ENCODE measurements at places on chromosomes 1 and 21.
A peak's percentile ranks its signal among the peaks of the same experiment; 100 is the strongest.

- no peak for DNase-seq
These were observed 8.0 kb upstream of the RLF start for GRCh38 chr1:40153073-40153770.

DNA sequence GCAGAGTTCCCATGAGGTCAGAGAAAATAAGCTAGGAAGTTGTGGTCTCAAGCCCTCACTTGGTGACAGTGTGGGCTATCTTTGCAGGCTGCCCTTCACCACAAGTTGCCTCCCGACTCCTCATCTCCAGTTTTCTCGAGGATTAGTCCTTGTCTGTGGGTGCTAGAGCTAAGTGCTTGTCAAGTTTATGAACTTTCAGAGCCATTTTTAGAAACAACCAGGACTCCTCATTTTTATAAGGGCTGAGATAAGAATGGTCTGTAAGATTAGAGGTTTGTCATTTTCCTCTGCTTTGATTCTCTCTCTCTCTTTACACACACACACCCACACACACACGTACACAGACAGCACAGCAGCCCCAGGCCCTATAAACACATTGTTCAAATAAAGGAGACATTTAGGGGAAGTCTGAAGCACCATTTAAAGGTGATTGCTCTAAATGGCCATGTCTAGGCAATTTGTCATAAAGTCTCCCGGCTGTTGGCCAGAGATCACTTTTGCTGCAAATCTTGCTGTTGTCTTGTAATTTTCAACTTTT lies 127.2 kb downstream of the LACTBL1 start:
- no peak for DNase-seq

DNA sequence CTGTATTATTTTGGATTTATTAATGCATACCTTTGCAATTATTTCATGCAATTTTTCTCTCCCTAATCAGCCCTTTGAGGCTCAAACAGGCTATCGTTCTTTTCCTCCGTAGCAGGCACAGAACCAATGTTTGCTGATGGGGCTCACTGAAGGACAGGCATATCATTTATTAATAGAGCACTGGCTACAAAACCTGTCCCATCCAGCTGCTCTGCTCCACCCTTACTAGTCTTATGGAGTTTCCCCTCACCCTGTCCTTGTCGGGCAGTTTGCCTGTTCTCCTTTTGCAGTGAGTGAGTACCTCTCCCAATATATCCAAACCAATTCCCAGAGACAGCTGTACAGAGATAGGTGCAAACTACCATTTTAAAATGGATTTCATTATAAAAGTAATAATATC lies 16.6 kb upstream of the FCAMR start:
- no peak for DNase-seq

DNA sequence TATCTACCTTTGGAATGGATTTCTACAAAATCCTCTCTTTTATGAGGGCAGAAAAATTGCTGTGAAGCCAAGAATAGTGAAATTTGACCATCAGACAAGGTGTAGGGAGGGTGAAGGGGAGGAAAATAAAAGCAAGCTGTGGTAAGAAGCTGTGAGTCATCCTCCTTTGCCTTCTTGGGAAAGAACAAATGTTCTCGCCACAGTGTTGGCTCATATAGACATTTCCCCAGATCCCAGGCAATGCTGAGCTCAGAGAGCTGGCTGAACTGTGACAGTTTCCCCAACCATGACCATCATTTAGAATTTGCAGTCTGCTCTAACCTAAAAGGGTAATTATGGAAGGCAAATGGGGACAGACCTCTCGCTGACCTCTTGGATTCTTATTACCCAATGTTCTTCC lies 235.4 kb downstream of the PBX1 start:
- no peak for DNase-seq

DNA sequence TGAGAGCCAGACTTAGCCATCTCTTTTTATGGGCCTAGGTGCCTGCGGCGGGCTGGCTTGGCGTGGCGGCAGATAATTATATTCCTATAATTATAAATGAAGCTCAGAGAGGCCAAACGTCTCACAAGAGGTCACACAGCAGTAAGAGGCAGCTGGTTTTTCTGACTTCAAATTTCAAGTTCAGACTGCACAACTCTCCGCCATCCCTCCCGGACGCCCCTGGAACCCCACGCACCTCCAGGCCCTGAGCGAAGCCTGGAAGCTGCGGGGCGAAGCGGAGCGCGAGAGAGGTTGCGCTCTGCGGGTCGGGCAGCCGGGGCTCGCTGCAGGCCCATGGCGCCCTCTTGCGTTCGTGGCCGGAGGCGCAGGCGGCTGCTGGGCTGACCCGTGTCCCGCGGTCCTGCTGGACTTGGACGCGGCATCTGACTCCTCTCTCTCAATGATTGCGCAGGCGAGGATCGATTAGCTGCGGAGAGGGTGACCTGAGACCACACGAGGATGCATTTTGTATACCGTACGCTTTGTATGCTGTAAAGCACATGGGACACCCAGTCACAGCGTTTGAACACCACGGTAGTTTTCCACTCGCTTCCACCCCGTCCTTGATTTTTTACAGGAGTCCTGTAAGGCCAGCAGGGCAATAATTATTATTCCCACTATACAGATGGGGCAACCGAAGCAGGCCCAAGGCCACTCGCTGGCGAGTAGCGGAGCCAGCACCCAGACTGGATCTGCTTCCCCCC lies 272.7 kb downstream of the FOXD2 start:
- peak; percentile 45 for DNase-seq
